ENCODE measurements at places on chromosomes 11 and 22. TPM values are rescaled to one million over a fixed set of nuclear protein-coding genes. Genes with fewer than 3 reads are reported as not detected.

DNA sequence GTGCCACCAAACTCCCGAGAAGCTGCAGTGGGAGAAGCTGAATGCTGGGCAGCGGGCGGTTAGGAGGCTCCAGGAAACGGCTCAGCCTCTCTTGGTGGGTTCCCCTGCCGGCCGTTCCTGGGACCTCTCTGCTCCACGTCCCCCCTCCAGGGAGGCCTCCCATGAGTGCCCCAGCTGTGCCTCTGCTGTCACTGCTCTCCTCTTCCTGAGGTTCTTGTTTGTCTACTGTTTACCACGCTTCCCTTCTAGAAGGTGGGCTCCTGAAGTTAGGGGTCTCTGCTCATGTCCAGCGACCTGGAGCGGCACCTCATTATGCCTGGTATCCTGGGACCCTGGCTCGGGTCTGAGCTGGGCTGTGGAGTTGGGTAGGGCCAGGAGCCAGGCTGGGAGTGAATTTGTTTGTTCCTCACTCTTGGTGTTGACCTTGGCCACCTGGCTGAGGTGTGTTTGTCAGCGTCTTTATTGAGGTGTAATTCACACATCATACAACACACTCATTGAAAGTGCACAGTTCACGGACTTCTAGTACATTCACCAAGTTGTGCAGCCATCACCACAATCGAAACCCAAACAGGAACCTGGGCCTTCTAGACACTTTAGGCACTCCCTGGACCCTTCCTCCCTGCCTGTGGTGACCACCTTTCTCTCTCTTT lies 37.8 kb upstream of the GRAMD4 start:
- no peak for DNase-seq

DNA sequence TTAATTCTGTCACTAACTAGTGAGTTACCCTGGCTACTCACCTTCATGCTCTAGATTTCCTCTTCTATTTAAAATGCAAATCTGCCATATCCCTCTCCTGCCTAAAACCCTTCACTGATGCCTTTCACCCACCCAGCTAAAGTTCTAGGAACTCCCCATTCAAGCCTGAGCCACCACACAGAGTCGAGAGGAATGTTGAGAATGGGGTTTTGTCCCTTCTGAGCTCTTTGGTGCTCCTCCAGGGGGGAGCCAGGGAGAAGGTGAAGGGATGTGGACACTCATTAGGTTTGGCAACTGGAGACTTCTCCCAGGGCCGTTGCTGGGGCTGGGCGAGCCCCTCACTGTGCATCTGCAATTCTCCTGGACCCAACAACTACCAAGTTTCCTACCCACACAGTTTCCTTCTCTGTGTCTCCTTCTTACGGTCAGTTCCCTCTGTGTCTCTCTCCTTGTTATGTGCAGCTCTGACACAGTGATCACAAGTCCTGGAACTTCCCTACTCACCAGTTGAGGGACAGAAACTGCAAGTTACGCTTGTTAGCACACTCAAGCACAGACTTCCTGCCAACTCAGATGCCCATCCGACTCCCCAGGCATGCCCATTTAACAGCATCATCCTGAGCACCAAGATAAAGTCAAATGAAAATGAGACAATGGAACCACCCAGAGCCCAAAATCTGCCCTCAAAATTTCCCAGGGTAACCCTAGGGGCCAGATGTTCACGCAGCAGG lies 6.5 kb upstream of the IL10RA start:
- no peak for DNase-seq

DNA sequence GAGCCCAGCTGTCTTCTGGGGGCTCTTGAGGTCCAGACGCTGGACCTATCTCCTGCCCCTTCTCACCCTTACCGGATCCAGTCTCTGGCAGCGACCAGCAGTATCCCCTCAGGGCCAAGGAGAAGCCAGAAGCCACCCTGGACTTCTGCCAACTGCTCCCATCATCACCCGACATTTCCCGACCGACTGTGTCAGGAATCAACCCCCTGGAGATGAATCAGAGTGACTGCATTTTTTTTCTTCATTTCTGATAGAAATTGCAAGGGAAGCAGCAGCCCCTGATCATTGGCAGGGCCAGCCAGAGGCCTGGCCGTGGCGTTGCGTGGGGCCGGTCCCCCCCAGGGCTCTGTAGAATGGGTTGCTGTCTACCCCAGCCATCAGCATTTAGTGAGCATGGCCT lies 5.2 kb upstream of the LIF start:
- no peak for DNase-seq

DNA sequence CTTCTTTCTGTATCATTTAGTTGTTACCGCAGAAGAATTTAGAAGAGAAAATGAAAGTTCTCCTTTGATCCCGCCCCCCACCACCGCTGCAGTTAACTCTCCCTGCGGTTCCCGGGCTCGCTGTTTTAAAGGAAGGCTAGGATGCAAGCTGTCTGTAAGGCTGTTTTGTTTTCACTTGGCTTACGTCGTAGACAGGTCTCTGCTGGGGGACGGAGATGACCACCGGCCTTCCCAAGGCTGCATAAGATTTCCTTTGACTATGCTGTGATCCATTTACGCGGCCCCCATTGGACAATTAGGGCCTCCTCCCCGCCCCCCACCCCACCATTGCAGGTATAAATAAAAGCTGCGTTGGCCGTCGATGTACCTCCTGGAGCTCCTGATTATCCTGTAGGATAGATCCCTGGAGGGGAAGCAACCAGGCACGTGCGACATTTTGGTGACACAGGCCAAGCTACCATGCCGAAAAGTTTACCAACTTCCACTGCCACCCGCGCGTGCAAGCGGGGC lies 1.4 kb upstream of the CPT1A start:
- no peak for DNase-seq

DNA sequence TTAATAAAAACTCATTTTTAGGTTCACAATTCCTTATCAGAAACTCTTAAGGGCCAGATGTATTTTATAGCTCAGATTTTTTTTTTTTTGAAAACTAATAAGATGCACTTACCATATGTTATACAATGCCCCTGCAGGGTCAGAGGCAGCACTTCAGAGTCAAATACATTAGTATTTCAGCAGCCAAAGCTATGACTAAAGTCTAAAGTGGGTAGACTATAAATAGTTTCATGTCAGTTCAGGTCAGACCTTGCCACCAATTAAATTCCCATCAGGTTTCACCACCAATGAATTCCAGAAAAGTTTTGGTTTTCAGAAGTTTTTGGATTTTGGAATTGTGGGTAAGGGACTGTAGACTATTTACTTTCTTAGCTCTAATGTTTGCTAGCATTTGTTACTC lies 75.9 kb downstream of the FAM83F start:
- DNase-seq, result no peak

DNA sequence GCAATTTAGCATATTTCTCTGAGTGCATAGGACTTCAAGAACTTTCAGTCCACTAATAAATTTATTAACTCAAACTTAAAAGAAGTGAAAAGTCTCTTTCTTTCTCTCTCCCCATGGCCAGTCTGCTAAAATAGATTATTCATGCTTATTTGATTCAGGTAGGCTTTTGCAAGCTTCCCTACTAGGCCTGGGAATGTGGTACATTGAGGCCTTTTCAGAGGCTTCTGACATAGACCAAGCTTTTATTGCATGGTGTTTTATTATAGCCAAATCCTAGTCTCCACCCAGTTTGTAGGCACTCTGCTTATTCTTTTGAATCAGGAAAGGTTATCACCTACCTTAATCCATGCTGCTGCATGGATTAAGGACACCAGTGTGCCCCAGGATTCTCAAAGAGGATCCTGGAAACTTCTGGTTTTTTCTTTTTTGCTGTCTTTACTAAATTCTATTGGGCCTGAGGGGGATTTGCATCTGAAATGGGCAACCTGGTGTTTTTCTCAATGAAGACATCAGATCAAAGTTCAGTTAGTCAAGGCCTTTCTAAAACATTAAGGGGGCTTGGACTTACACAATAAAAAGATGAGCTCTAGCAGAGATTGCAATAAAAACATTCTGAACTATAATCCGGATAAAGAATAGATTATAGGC lies 92.2 kb downstream of the ELP4 start:
- DNase-seq, result no peak

DNA sequence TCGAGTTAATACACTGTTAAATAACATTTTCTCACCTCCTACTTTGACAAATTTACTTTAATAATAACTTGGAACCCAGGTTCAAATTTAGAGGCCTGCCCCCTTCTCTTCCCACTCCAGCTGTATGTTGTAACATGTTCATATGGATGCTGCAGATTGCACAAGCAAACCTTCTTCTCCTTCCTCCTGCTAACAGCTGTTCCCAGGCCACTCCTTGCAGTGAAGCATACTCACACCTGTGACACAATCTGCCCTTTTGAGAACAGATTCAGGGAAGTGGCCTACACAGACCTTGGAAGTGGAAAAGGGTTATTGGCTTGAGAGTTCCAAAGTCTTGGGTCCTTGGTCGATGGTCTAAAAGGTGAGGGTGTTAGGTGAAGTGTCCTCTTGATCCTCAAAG lies 131.9 kb downstream of the TEAD1 start:
- no peak for DNase-seq

DNA sequence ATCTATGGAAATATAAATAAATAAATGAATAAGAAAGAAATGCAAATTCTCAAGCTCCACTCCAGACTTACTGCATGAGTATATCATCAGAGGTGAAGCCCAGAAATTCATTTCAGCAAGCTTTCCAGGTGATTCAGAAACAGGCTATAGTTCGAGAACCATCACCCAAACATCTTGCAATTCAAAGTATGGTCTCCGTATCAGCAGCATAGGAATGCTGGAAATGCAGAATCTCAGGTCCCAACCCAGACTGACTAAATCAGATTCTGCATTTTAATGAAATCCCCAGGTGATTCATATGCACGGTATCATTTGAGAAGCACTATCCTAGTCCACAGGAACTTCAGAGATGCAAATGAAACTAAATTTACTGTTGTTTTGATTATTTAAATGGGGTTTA lies 95.3 kb downstream of the SERGEF start:
- no peak for DNase-seq

GRCh38 chr11:2315395-2316168 lies 13.8 kb downstream of the TSPAN32 start:
- DNase-seq, result no peak

- no peak for DNase-seq
Measured at GRCh38 chr11:88521799-88522201, 184.3 kb upstream of the CTSC start.

- no peak for DNase-seq
Measured at GRCh38 chr11:2655016-2655719, 44.6 kb downstream of the KCNQ1OT1 start.

DNA sequence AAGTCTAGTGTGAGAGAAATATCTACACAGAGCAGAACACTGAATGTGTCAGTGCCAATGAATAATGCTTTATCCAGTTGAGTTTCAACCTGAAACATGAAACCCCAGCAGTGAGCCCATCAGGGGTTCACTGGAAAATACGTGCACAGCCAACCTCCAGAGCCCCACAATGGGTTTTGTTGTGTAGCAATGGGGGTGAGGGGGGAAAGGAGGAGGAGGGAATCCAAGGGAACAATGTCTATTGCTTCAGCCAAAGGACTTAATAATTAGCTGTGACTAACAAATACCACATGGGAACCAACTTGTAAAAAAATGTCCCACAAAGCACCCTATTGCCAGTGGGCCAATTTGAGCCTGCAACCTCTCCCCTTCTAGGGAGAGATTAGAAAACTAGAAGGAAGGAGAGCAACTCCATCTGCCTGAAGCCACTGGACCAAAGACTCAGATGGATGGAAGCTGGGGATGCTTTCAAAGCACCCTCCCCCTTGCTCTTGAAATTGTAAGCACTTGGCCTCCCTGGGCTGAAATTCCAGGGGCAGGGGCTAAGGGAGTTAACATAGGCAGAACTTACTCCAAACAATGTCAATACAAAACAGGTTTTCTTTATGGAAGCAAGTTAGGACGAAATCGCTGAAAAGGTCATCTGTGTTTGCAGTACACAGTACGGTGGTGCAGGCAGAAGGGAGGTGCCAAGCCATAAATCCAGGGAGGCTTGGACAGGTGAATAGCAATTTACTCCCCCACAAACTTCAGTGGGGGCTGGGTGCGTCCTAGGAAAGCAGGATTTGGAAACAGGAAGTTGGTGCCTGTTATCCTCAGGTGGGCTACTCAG lies 99.8 kb downstream of the ARL14EP start:
- DNase-seq, result no peak

- no peak for DNase-seq
Measured at GRCh38 chr11:110909336-110909735, 197.1 kb upstream of the ARHGAP20 start.

DNA sequence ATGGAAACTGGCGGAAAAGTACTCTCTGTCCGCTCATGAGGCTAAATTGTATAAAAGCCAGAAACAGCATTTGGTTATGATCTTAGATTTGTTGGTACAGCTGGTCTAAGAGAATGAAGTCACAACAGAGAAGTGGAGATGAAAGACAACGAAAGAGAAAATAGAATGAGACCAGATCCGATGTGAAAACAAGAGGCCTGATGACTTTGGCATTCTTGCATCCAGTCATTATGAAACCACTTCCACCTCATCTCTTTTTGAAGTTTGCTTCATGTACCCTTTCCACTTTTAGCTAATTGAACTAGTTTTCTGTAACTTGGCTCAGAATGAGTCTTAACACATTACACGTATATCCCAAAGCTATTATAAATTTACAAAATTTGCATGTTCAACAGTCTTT lies 1431.7 kb downstream of the LRRC4C start:
- no peak for DNase-seq

DNA sequence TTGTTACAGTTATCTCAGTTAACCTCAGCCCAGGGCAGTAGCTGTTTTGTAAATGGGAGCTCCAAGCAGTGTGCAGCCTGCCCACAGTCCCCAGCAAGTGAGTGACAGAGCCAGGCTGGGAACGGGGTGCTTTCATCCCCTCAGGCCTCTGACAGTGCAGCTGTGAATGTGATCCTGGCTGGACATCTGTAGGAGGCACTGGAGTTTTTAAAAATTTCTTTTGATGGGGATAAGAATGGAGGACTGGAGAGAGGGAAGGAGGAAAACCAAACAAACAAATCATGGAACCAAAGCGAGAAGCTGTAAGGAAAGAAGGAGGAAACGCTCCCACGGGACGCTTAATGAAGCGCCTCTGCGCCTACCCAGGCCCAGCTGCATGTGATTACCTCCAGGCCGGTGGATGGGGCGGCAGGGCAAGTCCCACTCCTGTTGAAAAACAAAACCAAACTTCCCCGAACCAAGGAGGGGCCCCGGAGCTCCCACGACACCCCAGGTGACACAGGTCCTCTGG lies 40.6 kb downstream of the SCUBE1 start:
- DNase-seq, result no peak

The NFAM1 gene
- 0.69 TPM for total RNA-seq

The ELFN2 gene
- 0.36 TPM for total RNA-seq

The PKNOX2 gene
- total RNA-seq, result 39.9 TPM

The KCNQ1OT1 gene
- total RNA-seq, result 18.0 TPM

The ROBO3 gene
- 9.9 TPM for total RNA-seq

The CSRP3 gene
- not detected for total RNA-seq
